ENCODE measurements at places on chromosomes 3 and 15.
A peak's percentile ranks its signal among the peaks of the same experiment; 100 is the strongest.

DNA sequence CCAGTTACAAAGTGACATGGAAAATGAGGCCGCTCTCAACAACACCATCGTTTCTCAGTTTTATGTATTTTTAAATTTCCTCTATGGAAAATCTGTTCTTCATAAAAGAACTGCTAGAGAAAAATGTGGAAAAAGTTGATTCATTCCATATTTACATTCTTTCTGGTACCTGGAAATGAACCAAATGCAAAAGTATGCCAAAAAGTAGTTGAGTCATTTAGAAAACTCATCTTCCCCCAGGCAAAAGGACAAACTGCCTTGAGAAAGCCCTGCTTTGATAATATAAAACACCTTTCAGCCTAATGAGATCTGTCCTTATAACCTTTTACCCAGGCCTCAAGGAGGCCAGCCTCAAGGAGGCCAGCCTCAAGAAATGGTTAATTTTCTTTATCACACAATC is 283.0 kb upstream of the VEPH1 start:
- peak; percentile 97 for DNase-seq

GRCh38 chr3:27503526-27503925 is 19.3 kb upstream of the SLC4A7 start:
- peak; percentile 67 for DNase-seq

DNA sequence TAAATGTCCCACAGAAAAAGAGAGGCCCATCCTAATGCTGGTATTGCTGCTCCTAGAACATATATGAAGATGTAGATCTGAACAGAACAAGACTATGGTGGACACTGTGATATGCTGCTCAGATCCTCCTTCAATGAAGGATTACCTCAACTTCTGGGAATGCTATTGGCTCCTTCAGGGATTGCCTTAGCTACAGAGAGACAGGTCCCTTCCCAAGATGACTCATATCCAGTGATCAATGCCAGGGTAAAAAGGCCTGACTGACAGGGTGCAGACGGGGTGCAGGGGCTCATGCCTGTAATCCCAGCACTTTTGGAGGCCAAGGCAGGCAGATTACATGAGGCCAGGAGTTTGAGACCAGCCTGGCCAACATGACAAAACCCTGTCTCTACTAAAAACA is 20.5 kb upstream of the STAG1 start:
- no peak for DNase-seq

DNA sequence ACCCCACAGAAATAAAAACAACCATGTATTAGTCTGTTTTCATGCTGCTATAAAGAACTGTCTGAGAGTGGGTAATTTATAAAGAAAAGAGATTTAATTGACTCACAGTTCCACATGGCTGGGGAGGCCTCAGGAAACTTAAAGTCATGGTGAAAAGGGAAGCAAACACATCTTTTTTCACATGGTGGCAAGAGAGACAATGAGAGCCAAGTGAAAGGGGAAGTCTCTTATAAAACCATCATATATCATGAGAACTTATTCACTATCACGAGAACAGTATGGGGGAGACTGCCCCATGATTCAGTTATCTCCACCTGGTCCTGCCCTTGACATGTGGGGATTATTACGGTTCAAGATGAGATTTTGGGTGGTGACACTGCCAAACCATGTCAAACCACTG is 141.5 kb downstream of the ZMAT3 start:
- DNase-seq = no peak

- DNase-seq = no peak
These were observed 81.7 kb upstream of the C3orf80 start for GRCh38 chr3:160143482-160143881.

GRCh38 chr3:142051351-142051750 is 98.0 kb downstream of the TFDP2 start:
- no peak for DNase-seq

DNA sequence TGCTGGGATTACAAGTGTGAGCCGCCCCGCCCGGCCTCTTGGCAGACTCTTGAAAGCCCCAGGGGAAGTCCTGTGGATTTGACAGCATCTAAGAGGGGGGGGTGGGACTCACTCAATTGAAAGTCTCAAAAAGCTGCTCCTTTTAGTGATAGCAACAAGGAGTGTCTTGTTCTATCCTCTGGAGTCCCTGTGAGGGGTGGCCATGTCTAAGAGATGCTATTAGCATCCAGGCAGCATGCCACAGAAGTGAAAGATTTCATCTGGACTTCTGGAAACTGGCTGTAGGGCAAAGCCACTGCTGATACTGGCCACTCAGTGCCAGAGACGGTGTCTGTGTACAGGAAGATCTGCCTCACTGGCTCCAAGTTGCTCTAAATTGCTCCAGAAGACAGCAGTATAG is 74.0 kb downstream of the DHX36 start:
- DNase-seq = no peak

GRCh38 chr3:102159810-102160451 is 274.9 kb upstream of the ZPLD1 start:
- DNase-seq = no peak

- no peak for DNase-seq
These were observed at the start of gene MUC13 for GRCh38 chr3:124934577-124934976. Gene MUC13 (minus strand): TSS chr3:124934751. CDS start chr3:124934712, 39 bp downstream.

DNA sequence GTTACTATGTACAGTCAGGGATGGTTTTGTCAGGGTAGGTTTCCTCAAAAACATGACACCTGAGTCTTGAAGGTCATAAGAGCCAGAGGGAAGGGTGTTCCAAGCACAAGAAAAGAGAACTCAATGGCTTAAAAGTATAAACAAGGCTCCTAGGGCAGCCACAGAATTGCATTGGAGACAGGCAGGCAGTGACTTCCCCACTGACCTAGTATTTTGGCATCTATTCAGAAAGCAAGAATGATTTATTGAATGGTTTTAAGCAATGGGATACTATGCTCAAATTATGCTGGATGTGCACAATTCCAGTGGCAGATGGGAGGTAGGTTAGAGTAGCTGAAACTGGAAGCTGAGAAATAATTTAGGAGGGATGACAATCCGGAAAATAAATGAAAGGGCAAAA is 54.0 kb downstream of the TSC22D2 start:
- no peak for DNase-seq

DNA sequence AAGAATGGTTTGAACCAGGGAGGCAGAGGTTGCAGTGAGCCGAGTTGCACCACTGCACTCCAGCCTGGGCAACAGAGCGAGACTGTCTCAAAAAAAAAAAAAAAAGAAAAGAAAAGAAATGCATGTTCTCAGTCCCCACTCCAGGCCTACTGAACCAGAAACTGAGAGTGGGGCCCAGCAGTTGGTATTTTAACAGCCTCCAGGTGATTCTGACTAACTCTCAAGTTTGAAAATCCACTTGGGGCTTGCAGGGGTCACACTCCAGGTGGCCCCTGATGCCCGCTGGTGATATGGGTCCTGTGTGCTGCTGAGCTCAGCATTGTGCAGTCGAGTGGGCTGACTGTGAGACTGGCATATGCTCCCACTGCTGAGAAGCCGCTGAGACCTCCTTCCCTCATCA is 133.7 kb upstream of the C2CD4B start:
- no peak for DNase-seq

DNA sequence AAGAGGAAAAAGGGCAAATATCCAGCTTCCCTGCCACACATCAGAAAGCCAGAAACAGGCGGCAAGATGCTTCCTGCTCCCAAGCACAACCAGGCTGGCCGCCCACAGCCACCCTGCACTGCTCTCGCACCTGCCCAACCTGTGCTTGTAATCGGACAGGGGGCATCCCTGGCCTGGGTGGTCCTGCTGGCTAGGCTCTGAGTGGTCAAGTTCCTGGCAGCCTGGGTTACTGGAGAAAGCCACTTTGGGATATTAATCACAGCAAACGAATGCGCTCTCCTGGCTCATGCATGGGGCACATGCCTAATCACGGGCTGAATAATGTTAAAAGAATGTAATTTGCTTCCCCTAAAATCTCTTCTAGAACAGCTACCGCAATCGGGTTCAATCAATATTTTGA is 442.4 kb downstream of the MCTP2 start:
- no peak for DNase-seq

DNA sequence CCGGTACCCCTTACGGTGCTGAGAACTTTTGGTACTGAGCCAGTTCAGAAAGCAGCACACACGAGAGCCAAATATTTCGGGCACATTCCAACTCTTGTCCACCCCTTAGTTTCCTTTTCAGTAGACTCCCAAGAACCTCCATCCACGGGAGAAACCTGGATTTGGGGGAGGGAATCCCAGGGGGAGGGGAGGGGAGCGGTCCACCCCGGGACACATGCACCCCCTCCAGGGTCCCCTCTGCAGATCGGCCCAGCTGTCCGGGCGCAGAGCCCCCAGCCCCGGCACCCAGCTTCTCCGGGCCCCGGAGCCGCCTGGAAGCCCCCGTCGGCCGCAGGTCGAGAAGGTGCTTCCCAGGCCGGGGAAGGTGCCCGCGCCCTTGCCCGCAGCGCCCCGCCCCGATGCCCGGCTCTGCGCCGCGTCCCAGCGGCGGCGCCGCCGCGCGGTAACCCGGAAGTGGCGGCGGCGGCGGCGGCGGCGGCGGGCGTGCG is 455 bp upstream of the ABHD17C start:
- no peak for DNase-seq

- DNase-seq = peak; percentile 67
These were observed 21.2 kb downstream of the IGSF10 start for GRCh38 chr3:151439652-151440125.

DNA sequence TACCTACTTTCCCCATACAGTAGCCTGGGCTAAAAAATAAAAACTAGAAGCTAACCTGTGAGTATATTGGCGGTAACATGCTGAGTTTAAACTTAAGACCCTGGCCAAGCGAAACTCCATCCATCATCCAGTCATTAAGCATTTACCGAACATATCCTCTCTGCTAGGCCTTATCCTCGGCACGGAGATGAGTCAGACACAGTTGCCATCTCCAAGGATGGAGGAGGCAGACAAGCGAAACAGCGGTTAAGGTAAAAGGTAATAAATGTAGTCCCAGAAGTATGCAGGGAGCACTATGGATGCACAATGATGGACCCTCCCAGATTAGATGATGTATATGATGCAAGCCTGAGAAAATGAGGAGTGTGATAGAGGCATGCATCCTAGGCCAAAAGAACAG is 143.6 kb downstream of the RYR3 start:
- no peak for DNase-seq

DNA sequence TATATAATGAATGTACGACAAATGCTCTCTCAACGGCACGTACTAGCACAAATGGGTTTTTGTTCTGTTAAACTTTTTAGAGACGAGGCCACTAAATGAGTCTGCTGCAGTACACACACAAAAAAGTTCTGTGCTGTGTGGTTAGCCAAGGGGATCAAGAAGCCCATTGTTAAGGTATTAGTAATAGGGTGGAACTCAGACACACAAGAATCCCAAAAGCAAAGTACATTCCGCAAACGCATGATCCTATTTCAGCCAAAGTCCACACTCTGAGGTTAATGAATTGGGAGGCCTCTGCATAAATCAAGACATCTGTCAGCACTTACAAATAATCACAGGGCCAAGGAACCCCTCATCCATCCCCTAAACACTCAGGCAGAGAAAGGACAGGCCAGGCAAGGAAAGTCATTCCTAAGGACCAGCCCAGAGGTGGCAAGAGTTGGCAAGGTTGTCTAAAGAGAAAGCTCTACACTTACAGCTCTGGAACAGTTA is 12.1 kb downstream of the OSBPL10 start:
- DNase-seq = peak; percentile 90

GRCh38 chr15:29377161-29377560 is 107.5 kb upstream of the NSMCE3 start:
- no peak for DNase-seq

- DNase-seq = no peak
These were observed 95.0 kb upstream of the FNDC3B start for GRCh38 chr3:171944118-171945016.

GRCh38 chr15:26453914-26454313 is 319.0 kb downstream of the GABRB3 start:
- no peak for DNase-seq

DNA sequence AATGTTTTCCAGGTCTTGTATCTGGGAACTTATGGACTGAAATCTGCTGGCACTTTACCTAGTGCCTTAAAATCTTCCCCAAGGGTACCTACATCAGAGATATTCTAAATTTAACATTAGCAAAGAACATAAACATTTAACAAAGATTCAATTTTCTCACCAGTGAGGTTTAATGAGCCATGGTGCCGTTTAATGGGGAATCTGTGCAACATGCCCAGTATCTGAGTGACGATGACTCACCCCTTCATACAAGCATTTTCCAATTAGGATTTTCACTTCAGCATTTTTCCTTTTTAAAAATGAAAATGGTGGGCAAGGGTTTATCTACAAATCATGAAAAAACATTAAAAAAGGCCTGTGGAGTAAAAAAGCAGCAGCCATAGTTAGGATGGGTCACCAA is 189.4 kb downstream of the SLC9A9 start:
- DNase-seq = no peak

GRCh38 chr3:111856501-111856900 is 2.6 kb upstream of the PHLDB2 start:
- no peak for DNase-seq

DNA sequence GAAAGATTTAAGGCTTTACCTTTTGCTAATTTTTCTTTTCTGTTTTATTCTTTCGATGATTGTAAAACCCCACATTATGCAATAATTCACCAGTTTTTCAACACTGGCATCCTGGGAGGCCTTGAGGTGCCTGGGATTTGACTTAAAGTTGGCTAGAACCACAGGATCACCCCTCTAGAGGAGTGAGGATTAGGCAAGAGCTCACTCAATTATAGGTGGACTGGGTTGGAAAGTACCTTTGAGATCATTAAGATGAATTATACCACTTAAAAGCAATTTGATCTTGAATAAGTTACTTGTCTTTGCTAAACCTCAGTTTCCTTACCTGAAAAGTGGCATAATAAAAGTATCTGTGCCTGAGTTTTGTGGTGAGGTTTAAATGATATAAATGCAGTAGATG is 212.8 kb upstream of the TPRG1 start:
- no peak for DNase-seq

DNA sequence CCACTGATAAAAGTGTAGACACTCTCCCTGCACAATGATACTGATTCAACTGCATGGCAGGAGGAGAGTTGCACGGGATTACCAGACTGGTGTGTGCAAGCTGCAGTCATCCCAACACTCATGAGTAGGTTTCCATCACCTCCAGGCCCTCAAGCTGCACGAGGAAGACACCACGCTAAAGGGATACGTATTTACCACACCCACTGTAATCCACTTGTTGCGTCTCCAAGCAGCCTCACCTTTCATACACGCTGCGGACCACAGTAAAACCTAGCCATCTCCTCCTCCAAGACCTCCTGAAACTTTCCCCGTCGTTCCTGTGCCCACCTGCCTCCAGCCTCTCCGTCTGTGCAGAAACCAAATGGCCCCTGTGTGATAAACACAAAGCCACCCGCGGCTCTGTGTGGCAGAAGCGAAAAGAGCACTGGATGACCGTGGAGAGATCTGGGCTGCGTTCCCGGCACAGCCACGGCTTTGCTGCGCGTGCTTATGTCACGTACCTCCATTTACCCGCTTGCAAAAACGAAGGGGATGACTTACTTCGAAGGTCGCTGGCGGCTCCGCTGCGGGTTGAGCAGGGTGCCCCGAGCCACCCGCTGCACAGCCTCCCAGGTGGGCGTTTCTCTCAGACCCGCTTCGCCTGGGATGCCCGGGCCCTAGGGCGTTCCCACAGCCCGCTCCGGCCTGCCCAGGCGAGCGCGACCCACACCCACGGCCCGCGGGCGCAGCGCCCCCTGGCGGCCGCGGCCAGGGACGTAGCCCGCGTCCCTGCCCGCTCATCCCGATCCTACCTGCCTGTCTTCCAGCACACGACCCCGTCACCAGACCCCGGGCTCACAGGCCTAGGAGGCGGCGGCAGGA is 643 bp downstream of the ABCC5 start:
- peak; percentile 16 for DNase-seq

All from fibroblast of skin of left quadriceps (primary cell).